ENCODE measurements at places on chromosomes 11 and 22. TPM values are rescaled to one million over a fixed set of nuclear protein-coding genes. Genes with fewer than 3 reads are reported as not detected.

The POLD3 gene
- 16.5 TPM for polyA plus RNA-seq

The UPK3A gene
- polyA plus RNA-seq, result not detected

- no peak for DNase-seq
These were observed 8.6 kb downstream of the TTLL8 start for GRCh38 chr22:50049299-50050195.

The NNMT gene
- 58.3 TPM for polyA plus RNA-seq

GRCh38 chr22:45626198-45626651 is 45.4 kb upstream of the ATXN10 start:
- no peak for DNase-seq

The RCOR2 gene
- 12.7 TPM for polyA plus RNA-seq

The SCUBE2 gene
- 17.0 TPM for polyA plus RNA-seq

- no peak for DNase-seq
These were observed 755.2 kb upstream of the TENM4 start for GRCh38 chr11:80196041-80196440.

The APOA1 gene
- polyA plus RNA-seq, result 4.9 TPM

GRCh38 chr11:106228996-106229395 is 151.5 kb downstream of the AASDHPPT start:
- DNase-seq, result no peak

The RAPSN gene
- polyA plus RNA-seq, result 75.8 TPM

The OR5A1 gene
- not detected for polyA plus RNA-seq

The CRYBB1 gene
- polyA plus RNA-seq, result 1.5 TPM

DNA sequence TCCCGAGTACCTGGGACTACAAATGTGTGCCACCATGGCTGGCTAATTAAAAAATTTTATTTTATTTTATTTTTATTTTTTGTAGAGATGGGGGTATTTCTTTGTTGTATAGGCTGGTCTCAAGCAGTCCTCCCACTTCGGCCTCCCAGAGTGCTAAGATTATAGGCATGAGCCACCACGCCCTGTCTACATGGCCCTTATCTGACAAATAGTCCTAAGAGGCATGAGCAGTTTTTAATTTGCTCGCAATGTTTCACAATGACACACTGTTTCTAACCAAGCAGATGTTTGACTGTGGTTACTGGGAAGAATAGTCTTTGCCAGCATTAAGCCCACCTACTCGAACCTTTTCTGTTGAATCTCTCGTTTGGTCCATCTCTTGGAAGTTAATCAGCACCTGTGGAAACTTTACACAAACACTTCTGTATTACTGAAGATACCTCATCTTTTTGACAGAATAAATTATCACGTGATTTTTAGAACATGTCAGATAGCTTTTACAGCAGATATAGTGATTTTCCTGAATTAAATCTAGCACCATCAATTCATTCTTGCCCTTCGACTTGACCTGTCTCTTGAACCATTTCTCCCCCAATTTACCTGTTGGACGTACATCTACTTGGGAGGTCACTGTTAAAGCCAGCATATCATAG is 71.4 kb downstream of the MTMR3 start:
- DNase-seq, result no peak

GRCh38 chr11:45726493-45727054 is 61.2 kb upstream of the CHST1 start:
- no peak for DNase-seq

GRCh38 chr11:65218446-65218845 is 36.7 kb downstream of the CAPN1 start:
- DNase-seq, result no peak

The KCNJ4 gene
- polyA plus RNA-seq, result 0.34 TPM

- no peak for DNase-seq
These were observed 39.1 kb downstream of the PITPNB start for GRCh38 chr22:27879923-27880322.

GRCh38 chr11:11514246-11514645 is 107.6 kb downstream of the GALNT18 start:
- DNase-seq, result no peak

GRCh38 chr11:32562839-32563599 is 20.6 kb upstream of the EIF3M start:
- no peak for DNase-seq

The MYOD1 gene
- 41.3 TPM for polyA plus RNA-seq

The LDLRAD3 gene
- polyA plus RNA-seq, result 23.0 TPM

The MTA2 gene
- polyA plus RNA-seq, result 36.9 TPM

The SAA2 gene
- polyA plus RNA-seq, result not detected

The SCN3B gene
- 67.0 TPM for polyA plus RNA-seq

GRCh38 chr11:110431051-110431672 is 1.4 kb downstream of the FDX1 start:
- no peak for DNase-seq

The FGF3 gene
- polyA plus RNA-seq, result not detected

GRCh38 chr11:12361682-12362081 is 15.7 kb upstream of the PARVA start:
- no peak for DNase-seq
